ENCODE measurements at places on chromosomes 2 and 18.

DNA sequence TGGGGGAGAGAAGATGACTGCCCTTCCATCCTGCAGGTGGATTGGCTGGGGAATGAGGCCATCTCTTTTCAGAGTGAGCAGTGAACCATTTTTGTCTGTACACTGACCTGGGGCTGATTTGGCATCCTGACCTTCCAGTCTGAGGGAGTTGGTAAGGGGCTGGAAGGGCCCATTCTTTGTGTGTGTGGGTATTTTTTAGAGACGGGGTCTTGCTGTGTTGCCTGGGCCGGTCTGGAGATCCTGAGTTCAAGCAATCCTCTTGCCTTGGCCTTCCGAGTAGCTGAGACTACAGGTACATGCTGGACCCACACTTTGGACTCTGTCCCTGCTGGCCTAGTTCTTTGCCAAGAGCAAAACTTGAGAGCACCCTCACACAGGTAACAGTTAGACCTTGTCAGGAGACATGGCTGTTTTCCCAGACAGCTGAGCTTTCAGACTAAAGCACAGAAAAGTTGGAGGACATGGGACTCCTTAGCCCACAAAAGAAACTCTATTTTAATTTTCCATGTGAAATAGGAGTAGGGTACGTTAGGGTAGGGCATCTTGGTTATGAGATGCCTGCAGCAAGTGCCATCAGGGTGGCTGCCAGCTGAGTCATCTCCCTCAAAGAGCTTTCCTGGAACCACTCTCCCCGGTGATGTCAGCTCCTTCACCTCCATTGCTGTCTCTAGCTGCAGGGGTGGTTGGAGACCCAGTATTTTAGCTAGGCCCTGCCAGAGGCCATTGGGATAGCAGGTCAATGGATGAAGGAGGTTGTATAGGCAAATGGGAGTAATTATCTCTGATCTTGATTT lies 60.7 kb downstream of the DGKD start:
- no peak for DNase-seq

- no peak for DNase-seq
Observed at GRCh38 chr2:188875104-188875503, 99.1 kb upstream of the COL3A1 start.

- no peak for DNase-seq
Observed at GRCh38 chr18:34957864-34958259, 83.4 kb upstream of the MAPRE2 start.

GRCh38 chr2:141554810-141555209 lies 576.0 kb downstream of the LRP1B start:
- peak; percentile 62 for DNase-seq

GRCh38 chr2:26679867-26680266 lies 12.7 kb upstream of the KCNK3 start:
- DNase-seq: no peak

- no peak for DNase-seq
Observed at GRCh38 chr2:240786871-240787311, 33.1 kb downstream of the KIF1A start.

- no peak for DNase-seq
Observed at GRCh38 chr2:178474560-178474959, 3.8 kb downstream of the FKBP7 start.

GRCh38 chr2:26528836-26529235 lies 50.9 kb upstream of the OTOF start:
- DNase-seq: no peak

- no peak for DNase-seq
Observed at GRCh38 chr2:230864122-230864604, 579 bp upstream of the ITM2C start.

DNA sequence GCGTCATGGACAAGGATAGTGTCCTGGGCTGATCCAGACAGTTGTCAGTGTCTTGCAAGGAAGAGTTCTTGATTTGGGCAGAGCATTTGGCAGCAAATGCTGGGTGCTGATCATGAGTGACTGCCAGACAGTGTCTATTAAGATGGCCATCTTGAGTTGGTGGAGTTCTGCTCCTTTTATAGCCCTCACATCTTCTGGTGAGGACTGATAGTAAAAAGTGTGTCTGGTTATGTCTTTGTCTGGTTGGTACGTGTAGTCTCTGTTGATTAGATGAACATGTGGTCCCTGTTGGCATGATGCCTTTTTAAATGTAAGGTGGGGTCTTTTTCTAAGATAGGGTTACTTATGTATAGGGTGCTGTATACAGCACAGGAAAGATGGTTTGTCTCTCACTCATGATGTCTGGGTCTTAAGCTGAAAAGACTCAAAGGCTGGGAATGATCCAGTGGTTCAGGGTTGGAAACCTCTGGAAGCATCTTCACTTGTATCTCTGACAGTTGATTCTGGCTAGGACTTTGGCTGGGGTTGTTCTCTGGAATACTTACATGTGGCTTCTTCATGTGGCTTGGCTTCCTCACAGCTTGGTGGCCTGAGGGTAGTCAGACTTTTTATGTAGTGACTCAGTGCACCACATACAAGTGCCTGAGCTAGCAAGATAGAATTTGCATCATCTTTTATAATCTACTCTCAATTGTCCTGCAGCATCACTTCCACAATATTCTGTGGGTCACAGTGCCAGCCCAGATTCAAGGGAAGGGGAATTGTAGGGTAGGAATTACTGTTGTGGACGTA lies 11.8 kb downstream of the MTX2 start:
- no peak for DNase-seq

All from amniotic epithelial cell (primary cell).